NCI-H187 (cell line): ENCODE measurements at places on chromosomes 2 and 18.

DNA sequence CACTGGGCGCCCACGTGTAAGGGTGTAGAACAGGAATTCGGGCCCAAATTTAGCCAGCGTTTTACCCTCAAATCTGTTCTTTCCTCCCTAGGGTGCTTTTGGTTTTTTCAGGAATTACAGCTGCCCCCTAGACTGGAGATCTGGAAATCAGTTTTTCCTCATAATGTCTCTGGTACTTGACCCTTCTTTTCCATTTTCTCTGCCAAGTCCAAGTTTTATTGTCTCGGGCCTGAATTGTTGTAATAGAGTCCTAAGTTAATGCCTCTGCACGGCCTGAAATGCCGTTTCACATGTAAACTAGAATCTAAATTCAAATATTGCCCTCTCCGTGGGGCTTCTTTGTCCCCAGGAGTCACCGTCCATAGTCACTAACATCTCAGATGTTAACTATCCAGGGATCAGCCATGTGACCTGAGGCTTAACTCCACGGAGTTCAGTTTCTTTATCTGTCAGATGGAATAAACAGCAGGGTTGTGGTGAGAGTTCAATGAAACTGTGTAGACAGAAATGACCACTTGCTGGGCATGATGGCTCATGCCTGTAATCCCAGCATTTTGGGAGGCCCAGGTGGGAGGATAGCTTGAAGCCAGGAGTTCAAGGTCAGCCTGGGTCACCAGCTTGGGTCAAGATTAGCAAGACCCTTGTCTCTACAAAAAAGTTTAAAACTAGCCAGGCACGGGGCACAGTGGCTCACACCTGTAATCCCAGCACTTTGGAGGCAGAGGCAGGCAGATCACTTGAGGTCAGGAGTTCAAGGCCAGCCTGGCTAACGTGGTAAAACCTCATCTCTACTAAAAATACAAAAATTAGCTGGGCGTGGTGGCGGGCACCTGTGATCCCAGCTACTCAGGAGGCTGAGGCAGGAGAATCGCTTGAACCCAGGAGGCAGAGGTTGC lies 12.7 kb upstream of the CABLES1 start:
- no peak for DNase-seq

DNA sequence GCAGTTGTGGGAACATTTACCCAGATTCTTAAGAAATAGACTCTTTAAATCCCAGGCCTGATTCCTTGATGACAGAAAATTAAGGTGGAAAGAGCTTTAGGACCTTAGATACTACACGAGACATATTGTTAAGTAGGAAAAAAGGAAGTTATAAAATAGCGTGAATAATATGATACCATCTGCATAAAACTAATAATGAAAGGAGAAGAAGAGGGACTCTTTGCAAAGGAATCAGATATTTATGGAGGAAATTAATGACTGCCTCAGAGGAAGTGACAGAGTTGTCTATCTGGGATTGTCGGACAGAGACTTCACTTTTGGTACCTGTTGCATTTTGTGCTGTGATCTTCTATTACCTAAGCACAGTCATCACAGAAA lies 20.8 kb downstream of the APCDD1 start:
- no peak for DNase-seq

GRCh38 chr2:178119179-178119922 lies 7.1 kb downstream of the RBM45 start:
- no peak for DNase-seq

DNA sequence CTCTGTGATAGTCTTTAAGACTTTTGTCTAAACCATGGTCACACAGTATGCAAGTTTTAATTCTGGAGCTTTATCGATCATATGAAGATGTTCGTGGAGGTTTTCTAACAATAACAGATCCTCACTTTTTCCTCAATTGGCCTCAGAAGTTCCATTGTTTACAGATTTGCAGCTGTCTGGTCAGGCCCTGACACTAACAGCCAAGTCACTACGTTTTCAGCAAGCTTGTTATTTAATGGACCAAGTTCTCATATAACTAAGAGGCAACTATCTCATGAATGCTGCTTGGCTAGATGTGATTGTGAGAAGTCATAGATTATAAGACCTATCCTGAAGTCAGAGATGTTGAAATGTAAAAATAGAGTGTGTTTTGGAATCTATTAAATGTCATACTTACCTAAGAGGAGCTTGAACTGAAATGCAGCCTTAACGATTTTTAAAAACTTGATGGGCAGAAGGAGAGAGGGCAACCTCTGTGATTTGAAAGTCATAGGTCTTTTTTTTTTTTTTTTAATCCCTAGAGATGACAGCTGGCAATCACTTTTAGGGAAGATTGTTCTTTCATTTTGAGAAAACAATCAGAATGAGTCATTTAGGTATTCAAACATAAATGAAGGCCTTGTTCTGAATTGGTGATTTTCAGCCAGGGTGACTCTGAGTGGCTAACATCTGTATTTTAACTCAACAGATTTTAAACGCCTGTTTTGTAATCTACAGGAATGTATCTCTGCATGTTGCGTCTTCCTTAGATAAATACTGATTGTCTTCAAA lies 48.4 kb upstream of the NEMP2 start:
- no peak for DNase-seq

- DNase-seq, result no peak
Measured at GRCh38 chr2:83282841-83283240, 1176.2 kb downstream of the SUCLG1 start.

DNA sequence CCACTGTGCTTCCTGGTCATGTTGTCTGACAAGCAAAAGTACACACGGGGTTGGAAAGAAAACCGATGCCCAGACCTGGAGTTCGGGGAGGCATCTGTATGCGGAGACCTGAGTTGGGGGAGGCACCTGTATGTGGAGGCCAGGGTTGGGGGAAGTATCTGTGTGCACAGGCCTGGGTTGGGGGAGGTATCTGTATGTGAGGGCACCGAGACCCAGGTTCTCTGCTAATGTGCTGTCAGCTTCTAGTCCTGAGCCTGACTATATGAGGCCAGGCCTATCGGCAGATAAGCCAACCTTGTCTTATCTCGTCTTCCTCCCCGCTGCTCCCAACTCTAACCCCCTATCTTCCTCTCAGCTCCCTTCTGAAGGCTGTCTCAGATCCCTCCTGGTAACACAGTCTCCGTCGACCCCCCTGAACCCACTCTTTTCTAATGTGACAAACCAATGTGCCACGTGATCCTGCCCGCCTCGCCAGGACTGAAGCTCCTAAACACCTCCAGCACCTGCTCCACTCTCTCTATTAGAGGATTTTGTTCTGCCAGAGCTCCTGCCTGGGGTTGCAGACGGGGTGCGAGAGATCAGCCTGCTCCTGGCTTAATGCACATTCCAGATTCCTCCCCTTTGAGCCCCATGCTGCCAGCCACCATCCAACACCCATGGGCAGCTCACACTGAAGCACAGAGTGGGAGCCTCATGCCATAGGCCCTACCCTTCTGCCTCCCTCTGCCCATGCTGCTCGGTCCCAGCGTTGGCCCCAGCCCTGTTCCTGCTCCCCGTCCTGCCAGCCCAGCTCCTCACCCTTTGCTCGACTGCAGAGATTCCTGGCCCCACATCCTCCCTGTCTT lies 188.4 kb downstream of the SH3BP4 start:
- DNase-seq, result no peak

DNA sequence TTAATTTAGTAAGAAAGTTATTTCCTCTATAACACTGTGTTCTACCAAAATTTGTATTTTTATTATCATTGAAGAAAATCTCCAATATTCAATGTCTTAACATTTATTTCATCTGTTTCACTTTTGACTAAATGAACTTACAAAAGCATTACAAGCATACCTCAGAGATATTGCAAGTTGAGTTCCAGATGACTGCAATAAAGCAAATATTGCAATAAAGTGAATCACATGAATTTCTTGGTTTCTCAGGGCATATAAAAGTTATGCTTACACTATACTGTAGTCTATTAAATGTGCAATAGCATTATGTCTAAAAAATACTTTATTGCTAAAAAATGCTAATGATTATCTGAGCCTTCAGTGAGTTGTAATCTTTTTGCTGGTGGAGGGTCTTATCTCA lies 78.3 kb downstream of the TTC32 start:
- DNase-seq, result no peak

DNA sequence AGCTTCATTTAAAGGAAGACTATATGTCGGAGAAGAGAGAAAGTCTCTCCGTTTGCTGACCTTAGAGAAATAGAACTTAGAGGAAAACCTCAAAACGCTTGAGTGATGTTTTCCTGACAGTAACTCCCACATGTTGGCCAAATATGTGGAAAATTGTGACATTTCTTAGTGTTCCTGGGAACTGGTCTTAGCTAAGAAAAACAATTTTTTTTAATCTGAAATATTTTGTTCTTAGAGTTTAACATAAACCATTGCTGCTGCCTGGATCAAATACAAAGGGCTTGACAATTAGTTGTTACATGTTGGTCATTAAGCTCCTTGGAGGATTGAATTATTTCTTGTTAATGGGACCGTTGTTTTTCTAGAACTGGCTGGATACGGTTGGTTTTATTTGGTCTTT lies 16.3 kb downstream of the DYNC2LI1 start:
- no peak for DNase-seq

GRCh38 chr18:78733762-78734613 lies 245.6 kb upstream of the SALL3 start:
- DNase-seq, result no peak

DNA sequence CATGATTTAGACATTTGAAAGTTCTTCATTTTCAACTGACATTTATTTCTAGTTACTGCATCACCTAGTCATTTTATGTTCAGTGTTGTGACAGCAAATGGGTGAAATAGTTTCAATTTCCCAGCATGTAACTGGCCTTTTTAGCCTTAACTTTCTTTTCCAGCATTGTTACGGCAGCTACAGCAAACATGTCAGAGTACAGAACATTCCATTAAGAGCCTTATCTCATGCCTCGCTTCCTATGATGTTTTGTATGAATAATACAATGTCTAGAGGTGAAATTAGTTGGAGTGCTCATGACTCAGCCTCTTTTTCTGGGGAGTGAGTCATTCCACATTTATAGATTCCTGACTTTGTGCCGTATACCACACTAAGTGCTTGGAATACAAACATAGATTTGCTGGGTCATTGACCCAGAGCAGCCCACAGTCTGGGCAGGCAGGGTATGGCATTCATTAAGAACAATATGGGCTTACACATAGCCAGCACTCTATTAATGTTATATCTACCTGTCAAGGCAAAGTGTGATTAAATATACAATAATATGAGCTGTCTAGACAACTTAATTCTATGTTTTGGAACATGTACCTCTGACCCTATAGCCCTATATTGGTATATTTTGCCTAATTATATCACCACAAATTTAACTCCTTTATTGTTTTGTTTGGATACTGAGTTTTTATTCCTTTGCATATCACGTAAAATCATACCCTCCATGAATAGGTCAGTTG lies 72.2 kb downstream of the MAP2 start:
- DNase-seq, result no peak

DNA sequence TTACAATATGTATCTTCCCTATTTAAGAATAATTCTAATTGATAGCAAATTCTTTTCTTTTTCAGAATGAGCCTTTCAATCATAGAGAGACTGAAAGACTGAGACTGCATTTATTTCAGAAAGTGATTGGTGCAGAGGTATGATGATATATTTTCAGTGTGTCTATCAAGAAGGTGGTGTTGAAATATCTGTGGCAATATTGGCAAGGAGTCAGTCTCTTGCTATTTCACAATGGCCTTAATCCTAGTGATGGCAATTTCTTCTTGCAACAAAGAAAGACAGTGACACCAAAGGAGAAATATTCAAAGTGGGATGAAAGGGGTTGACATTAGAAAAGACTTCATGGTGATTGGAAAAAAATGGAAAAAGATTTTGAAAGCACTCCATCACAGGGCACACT lies 21.7 kb upstream of the ZBTB14 start:
- no peak for DNase-seq

GRCh38 chr2:101698844-101699754 lies 1.6 kb downstream of the MAP4K4 start:
- no peak for DNase-seq

DNA sequence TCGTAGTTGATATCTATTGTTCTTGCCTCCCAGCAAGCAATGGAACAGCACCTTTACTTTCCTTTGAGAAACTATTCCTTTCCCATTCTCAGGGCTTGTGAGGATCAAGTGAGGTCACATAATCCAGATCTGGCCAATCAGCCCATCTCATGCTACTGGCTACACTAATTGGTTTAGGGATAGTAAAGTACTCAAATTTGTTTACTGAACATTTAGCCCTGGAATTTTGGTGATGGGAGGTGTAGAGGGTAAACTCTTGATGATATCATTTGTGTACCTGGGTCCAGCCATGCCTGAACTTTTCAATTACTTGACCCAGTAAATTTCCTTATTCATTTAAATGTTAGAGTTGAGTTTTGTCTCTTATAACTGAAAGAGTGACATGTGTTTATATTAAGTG lies 195.8 kb upstream of the TNP1 start:
- no peak for DNase-seq

- no peak for DNase-seq
Measured at GRCh38 chr2:212193056-212193455, 345.5 kb downstream of the ERBB4 start.

- DNase-seq, result no peak
Measured at GRCh38 chr2:70381235-70381634, 79.4 kb upstream of the FAM136A start.

DNA sequence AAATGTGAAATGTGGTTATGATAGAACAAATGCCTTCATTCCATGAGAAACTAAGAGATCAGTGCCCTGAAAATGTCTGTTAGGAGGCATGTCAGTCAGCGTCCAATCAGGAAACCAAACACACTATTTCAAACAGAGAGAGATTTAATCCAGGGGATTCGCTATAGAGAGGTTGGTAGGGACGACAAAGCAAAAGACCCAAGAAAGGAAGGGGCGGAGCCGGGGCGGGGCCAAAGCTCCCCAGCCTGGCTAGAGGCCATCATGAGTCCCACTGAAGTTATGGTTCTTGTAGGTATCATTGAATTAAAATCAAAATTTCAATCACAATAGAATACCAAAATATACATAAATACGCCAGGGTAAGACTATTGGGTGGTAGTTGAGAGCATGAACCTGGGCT lies 32.9 kb upstream of the RNF149 start:
- DNase-seq, result no peak

DNA sequence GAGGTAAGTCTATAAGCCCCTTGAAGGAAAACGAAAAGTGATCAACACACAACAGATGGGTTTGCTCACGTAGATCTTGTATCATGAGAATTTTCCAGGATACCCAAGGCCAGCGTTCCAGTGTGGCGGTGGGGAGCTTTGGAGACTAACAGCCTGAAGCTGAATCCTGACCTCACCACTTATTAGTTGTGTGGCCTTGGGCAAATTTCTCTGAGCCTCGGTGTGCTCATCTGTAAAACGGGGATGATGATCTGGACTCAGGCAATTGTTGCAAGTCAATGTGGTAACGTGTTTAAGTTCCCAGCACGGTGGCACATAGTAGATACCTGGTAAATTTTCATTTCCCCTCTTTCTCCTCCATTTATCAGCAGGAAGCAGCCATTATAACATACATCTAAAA lies 68.3 kb downstream of the VWA3B start:
- no peak for DNase-seq

- no peak for DNase-seq
Measured at GRCh38 chr2:61257446-61257845, 95.5 kb downstream of the C2orf74 start.

GRCh38 chr2:98664323-98664722 lies 55.9 kb downstream of the UNC50 start:
- no peak for DNase-seq
